ENCODE measurements at places on chromosomes 2 and 18.

- DNase-seq, result no peak
Observed at GRCh38 chr2:238989484-238989883, 141.6 kb downstream of the TWIST2 start.

- DNase-seq, result no peak
Observed at GRCh38 chr2:186460465-186460864, 25.6 kb upstream of the ZC3H15 start.

- no peak for DNase-seq
Observed at GRCh38 chr2:88871336-88871735, 179.9 kb downstream of the RPIA start.

GRCh38 chr2:7450188-7450832 lies 533.1 kb downstream of the RNF144A start:
- DNase-seq, result no peak

GRCh38 chr2:189336276-189336975 lies 104.8 kb upstream of the WDR75 start:
- no peak for DNase-seq

- no peak for DNase-seq
Observed at GRCh38 chr2:100628506-100628905, 65.7 kb downstream of the PDCL3 start.

GRCh38 chr2:189444322-189444721 lies 3.0 kb downstream of the WDR75 start:
- no peak for DNase-seq

GRCh38 chr2:8977758-8978157 lies 25.7 kb downstream of the MBOAT2 start:
- DNase-seq, result no peak

DNA sequence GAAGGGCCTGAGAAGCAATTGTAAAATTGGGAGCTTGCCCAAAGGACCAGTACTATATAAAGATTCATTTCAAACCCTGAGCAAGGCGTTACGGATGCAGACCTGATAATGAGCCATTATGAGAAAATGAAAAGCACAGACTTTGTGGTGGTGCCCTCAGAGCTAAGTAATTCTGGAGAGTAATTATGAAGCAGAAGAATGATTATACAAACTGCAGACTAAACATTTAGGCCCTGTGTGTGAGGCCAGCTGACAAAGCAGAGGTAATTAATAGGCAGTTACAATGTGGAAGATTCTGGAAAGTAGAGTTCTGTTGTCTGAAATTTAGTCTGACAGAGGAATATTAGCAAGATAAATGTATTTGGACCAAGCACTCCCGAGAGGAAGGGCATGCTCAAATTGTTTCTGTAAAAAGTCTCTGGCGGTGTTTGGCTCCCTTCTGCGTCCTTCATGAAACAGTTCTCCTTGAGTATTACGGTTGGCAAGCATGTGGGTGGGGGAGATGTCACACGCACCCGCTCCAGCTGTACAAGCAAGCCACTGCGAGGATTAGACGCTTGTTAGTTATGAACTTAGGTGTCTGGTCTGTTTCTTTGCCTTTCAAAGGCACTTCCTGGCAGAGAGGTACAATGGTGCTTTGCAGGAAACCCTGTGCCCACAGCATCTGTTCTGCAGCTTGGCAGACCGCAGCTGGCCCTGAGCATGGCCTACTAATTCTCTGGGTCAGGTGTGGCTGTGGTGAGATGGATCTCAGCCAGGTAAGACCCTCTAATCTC lies 45.5 kb downstream of the CDC42EP3 start:
- DNase-seq, result no peak

Measured in fibroblast of skin of left biceps (primary cell).